Stimulated activated CD8-positive, alpha-beta memory T cell treated with anti-CD3 and anti-CD28 coated beads, Interleukin-2, amount 100 ng/mL, for 48 hours (primary cell): ENCODE measurements at places on chromosomes 7 and 10.

- DNase-seq = no peak
Observed at GRCh38 chr7:106216517-106216922, 68.3 kb downstream of the NAMPT start.

DNA sequence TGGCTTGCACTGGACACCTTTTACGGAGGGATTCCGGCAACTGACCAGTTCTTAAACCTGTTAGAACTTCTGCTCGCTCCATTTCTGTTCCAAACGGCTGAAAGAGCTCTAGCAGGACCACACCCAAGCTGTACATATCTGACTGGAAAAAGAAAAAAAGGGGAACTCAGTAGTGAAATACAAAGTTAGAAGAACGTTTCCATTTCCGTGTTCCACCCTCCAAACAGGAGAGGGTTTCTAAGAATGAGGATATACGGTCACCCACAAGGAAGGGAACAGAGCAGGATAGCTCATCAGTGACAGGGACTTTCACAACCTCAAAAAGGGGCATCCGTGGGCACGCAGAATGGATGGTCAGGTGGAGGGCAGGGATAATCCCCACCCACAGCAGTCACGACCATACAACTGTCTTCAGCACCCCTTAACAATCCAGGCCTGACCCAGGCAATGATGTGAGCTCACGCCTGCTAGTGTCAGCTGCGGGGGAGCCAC, 4.3 kb upstream of the ANKRD61 start:
- DNase-seq = no peak

DNA sequence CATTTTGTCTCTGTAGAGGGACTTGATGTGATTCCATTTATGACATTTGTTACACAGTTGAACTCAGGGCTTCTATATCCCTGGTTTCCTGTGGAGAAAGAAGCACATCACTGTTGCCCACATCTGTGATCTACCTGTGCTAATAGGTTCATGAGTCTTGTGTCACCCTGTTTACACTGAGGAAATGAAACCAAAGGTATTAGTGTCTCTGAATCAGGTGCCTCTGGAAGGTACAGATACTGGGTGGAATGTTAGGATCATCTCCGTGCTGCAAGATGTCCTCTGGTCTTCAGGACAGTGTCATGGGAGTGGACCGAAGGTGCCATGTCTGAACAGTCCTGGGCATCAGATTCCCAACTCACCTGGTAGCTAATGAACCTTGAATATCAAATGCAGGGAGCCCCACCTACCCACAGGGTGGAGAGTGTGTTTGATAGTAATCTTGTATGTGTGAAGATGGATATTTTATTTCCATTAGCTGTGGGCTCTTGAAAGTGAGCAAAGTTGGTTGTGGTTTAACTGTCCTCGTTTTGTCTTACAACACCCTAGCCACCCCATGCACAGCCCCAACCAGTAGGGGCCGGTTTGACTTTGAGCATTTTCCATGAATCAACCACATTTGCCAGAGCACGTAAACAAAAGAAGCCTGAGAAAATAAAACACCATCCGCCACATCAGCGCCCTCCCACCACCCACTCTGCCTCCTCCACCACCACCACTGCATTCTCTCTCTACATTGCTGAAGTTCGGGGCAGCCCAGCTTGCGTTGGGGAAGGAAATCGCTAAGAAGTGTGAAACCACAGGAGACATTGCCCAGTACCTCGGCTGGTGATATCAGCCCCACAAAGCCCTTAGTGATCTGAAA, 40.7 kb downstream of the TARP start:
- peak; percentile 70 for DNase-seq

- no peak for DNase-seq
Observed at GRCh38 chr10:100100651-100101184, 19.0 kb upstream of the CPN1 start.
